Daoy (cell line): ENCODE measurements at places on chromosomes 13 and 19. TPM values are rescaled to one million over a fixed set of nuclear protein-coding genes. Genes with fewer than 3 reads are reported as not detected.
A peak's percentile ranks its signal among the peaks of the same experiment; 100 is the strongest.

- no peak for DNase-seq
Measured at GRCh38 chr13:100244431-100244830, 155.5 kb downstream of the PCCA start.

Gene HCST
- not detected in 2 replicates for total RNA-seq

DNA sequence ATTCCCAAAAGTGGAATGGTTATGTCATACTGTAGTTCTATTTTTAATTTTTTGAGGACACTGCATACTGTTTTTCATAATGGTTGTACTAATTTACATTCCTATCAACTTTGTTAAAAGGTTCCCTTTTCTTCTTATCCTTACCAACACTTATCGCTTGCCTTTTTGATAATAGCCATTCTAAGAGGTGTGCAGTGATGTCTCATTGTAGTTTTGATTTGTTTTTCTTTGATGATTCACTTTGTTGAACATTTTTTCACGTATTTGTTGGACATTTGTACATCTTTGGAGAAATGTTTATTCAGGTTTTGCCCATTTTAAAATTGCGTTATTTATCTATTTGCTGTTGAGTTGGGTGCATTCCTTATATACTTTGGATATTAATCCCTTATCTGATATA is 188.8 kb upstream of the SPRY2 start:
- no peak for DNase-seq

GRCh38 chr19:49019242-49019932 is 2.5 kb upstream of the LHB start:
- DNase-seq: peak; percentile 90
